Left ventricle myocardium superior (tissue), 1 donor: ENCODE measurements at places on chromosomes 13 and 19. TPM values are rescaled to one million over a fixed set of nuclear protein-coding genes. Genes with fewer than 3 reads are reported as not detected.

DNA sequence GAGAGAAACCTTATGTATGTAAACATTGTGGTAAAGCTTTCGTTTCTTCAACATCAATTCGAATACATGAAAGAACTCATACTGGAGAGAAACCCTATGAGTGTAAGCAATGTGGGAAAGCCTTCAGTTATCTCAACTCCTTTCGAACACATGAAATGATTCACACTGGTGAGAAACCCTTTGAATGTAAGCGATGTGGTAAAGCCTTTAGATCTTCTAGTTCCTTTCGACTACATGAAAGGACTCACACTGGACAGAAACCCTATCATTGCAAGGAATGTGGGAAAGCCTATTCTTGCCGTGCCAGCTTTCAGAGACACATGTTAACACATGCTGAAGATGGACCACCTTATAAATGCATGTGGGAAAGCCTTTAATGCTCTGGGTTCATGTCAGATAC lies 24.7 kb downstream of the ZNF136 start:
- DNase-seq: no peak

GRCh38 chr19:45321848-45322247 lies 827 bp downstream of the CKM start:
- DNase-seq: peak; percentile 80

- no peak for DNase-seq
Measured at GRCh38 chr19:13757805-13758772, 6.2 kb upstream of the MRI1 start.

- no peak for DNase-seq
Measured at GRCh38 chr19:33347300-33347699, 26.2 kb upstream of the CEBPG start.

GRCh38 chr13:86737334-86737932 lies 933.7 kb upstream of the SLITRK5 start:
- DNase-seq: no peak

DNA sequence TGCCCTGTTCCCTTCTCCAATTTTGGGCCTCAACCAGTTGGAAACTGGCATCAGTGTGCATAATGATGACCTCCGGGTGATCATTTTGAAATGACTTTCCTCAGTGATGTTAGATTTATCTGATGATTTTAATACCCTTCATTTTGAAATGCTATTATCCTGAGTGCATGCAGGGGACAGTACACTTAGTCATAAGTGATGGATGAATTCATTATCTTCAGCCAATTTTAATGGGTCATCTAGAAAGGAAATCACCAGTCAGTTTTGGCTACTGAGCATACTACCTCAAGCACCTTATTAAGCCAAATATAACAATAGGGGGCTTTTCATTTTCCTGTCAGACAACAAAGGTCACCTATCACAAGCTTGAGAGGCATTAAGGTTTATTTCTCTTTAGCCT lies 118.5 kb upstream of the MIR17HG start:
- no peak for DNase-seq

DNA sequence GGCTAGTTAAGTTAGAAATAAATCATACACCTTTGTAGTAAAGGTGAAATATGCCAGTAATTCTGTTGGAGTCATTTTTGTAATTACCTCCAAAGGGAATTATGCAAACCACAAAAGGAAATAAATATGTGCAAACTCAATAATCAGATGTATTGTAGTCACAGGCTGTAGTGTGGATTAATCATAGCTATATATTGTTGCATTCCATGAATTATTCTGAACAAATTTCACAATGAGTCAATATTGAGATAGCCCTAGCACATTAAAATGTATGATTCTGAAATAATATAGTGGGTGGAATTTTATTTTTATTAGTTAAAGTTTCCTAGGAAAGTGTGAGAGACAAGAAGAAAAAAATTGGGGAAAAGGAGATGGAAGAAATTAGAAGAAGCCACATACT lies 790.5 kb upstream of the PCDH20 start:
- DNase-seq: no peak

DNA sequence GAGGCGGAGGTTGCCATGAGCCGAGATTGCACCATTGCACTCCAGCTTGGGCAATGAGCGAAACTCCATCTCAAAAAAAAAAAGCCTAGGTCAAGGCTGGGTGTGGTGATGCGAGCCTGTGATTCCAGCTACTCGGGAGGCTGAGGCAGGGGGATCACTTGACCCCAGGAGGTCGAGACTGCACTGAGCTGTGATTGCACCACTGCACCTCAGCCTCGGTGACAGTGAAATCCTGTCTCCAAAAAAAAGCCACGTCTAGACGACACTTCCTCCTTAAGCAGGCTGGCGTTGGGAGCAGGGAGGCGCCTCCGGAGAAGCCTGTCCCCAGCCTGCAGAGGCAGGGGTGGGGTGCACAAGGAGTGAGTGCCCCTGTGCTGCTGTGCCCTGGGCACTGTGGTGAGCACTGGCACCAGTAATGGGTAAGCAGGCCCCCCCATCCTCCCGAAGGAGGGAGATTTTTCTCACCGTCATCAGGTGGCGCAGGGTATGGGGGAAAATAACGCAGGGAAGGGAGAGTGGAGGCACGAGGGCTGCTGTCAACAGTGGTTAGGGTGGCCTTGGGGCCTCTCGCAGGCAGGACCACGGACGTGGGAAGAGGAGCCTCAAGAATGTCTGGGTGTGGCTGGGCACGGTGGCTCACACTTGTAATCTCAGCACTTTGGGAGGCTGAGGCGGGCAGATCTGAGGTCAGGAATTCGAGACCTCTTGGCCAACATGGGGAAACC lies 706 bp downstream of the P2RY11 start:
- DNase-seq: no peak

DNA sequence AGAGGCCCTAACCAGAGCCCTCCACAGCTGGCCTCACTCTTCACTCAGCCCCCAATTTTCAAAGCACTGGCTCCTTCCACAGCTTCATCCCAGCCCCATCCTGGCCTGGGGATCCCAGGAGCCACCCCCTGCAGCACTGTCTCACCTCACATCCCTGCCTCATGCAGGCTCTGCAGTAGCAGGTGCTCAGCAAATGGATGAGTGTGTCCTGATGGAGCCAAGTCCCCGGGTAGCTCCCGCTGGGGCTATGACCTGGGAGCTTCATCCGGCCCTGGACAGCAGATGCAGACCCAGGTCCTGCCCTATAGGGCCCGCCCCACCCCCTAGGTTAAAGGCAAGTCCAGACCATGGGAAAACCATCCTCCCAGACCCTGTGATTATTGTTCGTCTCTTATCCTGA lies 143.2 kb upstream of the ZNF507 start:
- DNase-seq: no peak

- DNase-seq: no peak
Measured at GRCh38 chr13:40876020-40876738, 86.8 kb downstream of the SLC25A15 start.

DNA sequence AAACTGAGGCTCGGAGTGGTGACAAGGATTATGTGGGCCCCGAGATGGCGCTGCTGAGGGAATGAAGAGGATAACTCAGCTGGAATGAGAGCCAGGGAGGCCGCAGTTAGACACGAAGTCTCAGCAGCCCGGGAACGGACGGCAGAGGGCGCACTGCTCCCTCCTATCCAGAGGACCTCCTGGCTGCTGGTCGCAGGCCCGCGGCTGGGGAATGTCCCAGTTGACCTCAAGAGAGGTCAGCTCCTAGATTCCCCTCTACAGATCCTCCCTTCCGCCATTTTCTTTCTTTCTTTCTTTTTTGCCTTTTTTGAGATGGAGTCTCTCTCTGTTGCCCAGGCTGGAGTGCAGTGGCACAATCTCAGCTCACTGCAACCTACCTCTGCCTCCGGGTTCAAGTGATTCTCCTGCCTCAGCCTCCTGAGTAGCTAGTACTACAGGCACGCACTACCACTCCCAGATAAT lies 24.1 kb upstream of the ASPDH start:
- DNase-seq: peak; percentile 89

- no peak for DNase-seq
Measured at GRCh38 chr19:35514282-35514809, 897 bp upstream of the DMKN start.

- no peak for DNase-seq
Measured at GRCh38 chr13:96785986-96786385, 208.3 kb downstream of the OXGR1 start.

- no peak for DNase-seq
Measured at GRCh38 chr19:51480590-51480989, 2.3 kb downstream of the CEACAM18 start.

- DNase-seq: no peak
Measured at GRCh38 chr19:56085571-56086275, 35.4 kb downstream of the ZNF787 start.

- DNase-seq: peak; percentile 61
Measured at GRCh38 chr19:55099557-55100506, 17.6 kb downstream of the PPP1R12C start.

- peak; percentile 39 for DNase-seq
Measured at GRCh38 chr19:29858000-29858596, 46.3 kb downstream of the CCNE1 start.

DNA sequence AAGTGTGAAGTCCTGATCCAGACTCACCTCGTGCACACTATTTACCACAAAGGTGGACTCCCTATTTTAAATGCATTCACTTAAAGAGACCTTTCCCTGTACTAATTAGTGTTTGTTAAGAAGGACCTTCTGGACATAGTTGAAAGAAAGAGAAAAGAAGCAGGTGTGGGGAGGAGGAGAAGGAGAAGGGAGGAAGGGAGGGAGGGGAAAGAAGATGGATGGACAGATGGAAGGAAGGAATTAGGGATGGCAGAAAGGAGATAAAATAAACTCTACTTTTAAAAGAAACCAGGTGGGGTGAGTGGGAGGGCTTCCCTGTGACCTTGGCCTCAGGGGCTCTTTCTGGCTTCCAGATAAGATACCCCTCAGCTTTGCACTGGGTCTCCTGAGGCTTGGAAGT lies 21.4 kb downstream of the ZNF175 start:
- DNase-seq: no peak

DNA sequence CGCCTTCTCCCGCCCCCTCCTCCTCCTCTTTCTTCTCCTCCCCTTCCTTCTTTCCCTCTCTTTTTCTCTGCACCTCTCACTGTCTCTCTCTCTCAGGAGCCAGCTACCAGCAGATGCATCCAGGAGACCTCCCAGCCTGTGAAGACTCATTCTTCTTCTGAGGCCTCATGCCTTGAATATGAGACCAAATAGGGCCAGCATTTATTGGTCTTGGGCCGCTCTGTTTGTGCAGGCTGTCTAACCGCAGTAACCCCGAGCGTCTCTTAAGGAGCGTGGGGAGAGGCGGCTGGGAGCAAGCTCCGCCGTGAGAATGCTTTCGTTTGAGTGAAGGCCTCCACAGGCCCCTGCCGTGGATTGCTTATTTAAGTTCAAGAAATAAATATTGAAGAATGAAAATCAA lies 167.0 kb downstream of the NUFIP1 start:
- no peak for DNase-seq

GRCh38 chr19:19224852-19225494 lies 13.2 kb downstream of the NCAN start:
- peak; percentile 67 for DNase-seq

DNA sequence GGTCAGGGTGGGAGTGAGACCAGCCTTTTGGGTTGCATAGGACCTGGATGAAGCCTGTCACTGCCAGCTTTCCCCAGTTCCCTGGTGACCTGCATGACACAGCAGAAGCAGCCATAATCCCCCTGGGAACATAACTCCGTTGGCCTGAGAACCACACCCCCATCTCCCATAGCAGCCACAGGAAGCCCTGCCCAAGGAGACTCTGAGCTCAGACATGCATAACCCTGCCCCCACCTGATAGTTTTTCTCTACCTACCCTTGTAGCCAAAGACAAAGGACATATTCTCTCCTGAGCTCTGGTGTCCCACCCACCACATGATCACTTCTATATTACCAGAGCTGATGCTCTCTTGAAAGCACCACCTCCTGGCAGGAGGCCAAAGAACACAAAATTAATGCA lies 413.5 kb upstream of the HTR2A start:
- DNase-seq: no peak

DNA sequence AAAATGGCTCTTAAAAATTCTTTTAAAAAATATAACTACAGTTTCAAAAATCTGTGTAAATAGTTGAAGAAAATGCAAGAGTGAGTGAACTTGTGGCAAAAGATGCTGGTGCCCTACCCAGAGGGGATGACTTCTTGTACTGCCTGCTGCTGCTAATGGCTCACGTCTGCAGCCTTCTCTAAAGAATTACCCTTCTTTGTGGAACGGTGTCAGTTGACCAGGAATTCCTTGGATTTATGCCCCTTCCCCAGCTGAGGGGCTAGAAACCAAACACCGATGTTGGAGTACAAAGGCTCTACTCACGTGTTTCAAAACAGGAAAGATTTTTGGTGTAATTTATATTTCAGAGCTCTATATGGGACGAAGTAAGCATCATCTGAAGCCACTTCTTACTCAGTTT lies 1582.8 kb downstream of the OLFM4 start:
- no peak for DNase-seq

GRCh38 chr19:29519146-29519545 lies 6.6 kb upstream of the VSTM2B start:
- no peak for DNase-seq

GRCh38 chr13:31093145-31093885 lies 68.4 kb downstream of the HSPH1 start:
- DNase-seq: no peak

DNA sequence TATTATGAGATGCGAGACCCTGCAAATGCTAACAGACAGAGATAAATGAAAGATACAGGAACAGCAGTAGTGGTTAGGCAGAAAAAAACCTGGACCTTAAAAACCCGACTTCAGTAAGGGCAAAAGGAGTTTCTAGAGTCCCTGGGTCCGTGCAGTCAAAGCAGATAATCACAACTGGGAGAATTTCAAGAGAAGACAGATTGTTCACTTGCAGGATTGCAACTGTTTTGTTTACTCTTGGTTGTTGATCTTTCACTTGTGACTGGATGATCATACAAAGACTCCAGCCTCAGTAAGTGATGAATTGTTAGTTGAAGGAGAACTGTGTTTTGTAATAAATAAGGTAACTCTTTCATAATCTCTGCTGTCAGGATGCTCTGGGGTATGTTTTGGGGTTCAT lies 135.1 kb downstream of the GPC6 start:
- DNase-seq: no peak

- no peak for DNase-seq
Measured at GRCh38 chr19:46863818-46864629, 3.2 kb downstream of the ARHGAP35 start.

GRCh38 chr13:60175571-60175970 lies 11.8 kb upstream of the DIAPH3 start:
- no peak for DNase-seq

ZNF544 gene
- total RNA-seq: 24.6 TPM

IGFL3 gene
- total RNA-seq: not detected

RAX2 gene
- not detected for total RNA-seq

SIGLEC11 gene
- total RNA-seq: 0.59 TPM

ZSCAN22 gene
- 1.5 TPM for total RNA-seq

TBXA2R gene
- 2.0 TPM for total RNA-seq

KLHL1 gene
- total RNA-seq: not detected

PNMA8A gene
- total RNA-seq: 9.4 TPM

GIPC3 gene
- 1.9 TPM for total RNA-seq

RASIP1 gene
- 13.7 TPM for total RNA-seq

ZNF529 gene
- total RNA-seq: 16.9 TPM

SKA3 gene
- 0.12 TPM for total RNA-seq

KLK2 gene
- total RNA-seq: not detected

ZNF296 gene
- total RNA-seq: 0.20 TPM

CFD gene
- total RNA-seq: 252 TPM

ERICH4 gene
- total RNA-seq: not detected

KLK3 gene
- not detected for total RNA-seq

ZNF541 gene
- 0.47 TPM for total RNA-seq

EML2 gene
- 33.4 TPM for total RNA-seq

SIGLEC9 gene
- 1.4 TPM for total RNA-seq

SERP2 gene
- total RNA-seq: 12.4 TPM
